ENCODE measurements at places on chromosomes 12 and 14.

DNA sequence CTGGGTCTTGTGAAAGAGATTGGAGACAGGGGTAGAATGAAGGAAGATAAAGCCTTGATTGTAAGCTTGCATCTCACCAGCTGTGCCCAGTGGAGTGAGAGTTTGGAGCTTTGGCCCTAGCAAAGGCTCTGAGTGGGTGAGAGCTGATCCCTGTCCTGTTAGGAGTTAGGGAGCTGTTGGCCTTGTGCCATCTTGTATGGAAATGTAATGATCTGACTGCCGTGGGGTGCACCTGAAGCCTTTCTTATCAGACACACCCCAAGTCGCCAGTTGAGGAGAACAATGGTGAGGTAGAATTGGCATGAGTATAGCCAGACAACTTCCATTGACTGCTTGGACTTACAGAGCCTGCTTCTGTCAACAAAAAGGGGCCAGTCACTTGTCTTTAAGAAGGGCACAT, 130.1 kb downstream of the PRKCH start:
- no peak for DNase-seq

- DNase-seq, result no peak
Measured at GRCh38 chr12:76010732-76011458, 20.7 kb downstream of the PHLDA1 start.

- no peak for DNase-seq
Measured at GRCh38 chr14:34750670-34751069, 36.3 kb upstream of the CFL2 start.

- no peak for DNase-seq
Measured at GRCh38 chr12:2687726-2688125, 107.0 kb upstream of the FKBP4 start.

Data from suppressor macrophage treated with lipopolysaccharide for 1 hour (primary cell).